ENCODE measurements at places on chromosomes 6 and 20.

- DNase-seq = no peak
Measured at GRCh38 chr20:35583636-35584560, 31.7 kb upstream of the SPAG4 start.

- DNase-seq = no peak
Measured at GRCh38 chr6:125807293-125807692, 16.5 kb downstream of the NCOA7 start.

DNA sequence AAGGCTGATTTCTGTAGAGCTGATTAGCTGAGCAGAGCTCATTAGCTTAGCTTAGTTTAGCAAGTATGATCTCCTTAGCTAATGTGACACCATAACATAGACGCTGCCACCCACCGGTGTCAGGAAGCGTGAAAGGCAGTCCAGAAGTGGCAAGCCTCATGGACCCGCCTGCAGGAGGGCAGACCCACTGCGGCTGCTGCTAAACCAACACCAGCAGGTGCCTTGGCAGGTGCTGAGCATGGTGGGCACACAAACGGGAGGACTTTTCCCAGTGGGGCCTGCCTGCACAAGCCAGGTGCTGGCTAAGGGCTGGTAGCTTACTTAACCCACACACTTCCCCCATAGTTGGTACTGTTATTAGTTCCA is 22.7 kb downstream of the ZDHHC14 start:
- DNase-seq = peak; percentile 75

- no peak for DNase-seq
Measured at GRCh38 chr20:63420359-63421093, 51.9 kb downstream of the KCNQ2 start.

DNA sequence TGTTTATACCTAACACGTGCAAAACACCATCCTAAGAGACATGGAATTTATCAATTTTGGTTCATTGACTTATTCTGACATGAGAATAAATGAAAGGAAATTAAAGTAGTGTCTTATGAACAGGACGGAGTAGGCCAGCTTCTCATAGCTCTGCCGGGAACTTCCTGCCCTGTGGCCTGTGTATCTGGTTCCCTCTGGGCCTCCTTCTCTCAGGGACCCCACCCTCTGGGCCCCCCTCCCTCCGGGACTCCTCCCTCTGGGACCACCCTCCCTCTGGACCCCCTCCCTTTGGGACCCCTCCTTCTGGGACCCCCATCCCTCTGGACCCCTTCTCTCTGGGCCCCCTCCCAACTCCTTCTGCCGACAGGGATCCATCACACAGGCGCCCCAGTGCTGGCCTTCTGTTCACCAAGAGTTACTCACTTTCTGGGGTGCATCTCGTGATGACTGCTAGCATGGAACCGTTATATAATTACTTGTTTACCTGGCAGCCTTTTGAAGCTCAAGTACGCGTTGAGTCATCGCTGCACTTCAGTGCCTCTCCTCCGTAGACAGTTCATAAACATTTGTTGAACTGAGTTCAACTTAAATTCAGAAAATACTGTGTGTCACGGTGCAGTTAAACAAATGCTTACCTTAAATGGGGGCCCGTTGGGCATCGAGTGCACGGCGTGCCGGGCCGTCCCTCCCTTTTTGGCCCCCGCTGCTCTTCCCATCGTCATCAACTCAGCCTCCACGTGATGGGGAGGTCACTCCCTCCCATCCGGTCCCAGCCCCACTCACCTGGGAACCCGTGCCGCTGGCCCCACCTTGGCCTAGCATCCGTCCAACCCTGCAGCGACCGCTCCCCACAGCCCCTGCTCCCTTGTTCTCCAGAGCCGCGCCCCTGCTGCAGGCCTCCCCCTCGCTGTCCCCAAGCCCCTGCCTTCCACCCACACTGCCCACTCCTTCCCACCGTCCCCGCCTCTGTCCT is 8.1 kb downstream of the CCR6 start:
- no peak for DNase-seq

GRCh38 chr6:127582777-127583462 is 5.9 kb downstream of the C6orf58 start:
- no peak for DNase-seq

GRCh38 chr20:39800111-39800510 is 838.0 kb downstream of the DHX35 start:
- DNase-seq = no peak

DNA sequence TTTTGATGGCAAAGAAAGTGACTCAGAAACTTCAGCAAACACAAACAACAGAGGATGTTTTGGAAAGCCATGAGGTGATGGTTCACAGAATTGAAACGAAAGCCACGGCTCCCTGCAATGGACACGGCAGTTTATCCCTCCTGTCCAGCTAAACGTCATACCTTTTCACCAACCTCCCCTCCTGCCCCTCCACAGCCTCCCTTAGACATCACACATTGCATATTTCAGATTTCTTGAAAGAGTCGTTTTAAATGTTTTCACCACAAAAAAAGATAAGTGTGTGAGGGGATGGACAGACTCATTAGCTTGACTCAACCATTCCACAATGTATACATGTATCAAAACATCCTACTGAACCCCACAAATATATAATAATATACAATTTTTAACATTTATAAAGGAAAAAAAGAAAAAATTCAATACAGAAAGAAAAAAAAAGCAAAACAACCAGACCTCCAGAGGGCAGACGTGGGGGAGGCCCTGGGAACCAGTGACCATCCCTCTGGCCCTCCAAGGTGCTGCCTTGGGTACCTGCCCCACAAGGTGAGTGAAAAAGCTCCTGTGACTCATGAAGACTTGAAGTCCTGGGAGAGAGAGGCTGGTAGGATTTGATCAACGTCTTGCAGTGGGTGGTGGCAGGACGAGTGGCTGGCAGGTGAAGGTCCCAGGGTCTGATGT is 117.2 kb upstream of the THBS2 start:
- no peak for DNase-seq

DNA sequence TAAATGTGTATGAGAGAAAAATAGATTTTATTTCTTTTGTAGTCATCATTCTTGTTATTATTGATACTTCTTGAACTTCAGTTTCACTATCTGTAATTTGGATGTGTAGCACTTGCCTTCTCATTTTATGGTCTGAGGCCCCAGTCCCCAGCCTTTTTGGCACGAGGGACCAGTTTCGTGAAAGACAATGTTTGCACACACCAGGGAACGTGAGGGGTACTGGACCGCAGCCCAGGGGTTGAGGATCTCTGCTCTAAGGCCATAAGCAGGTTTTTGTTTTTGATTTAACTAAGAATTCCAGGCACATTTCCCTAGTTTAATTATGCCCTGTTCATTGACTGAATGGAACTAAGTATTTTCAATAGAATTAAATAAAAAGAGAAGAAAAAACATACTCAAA is 261.5 kb downstream of the BMP2 start:
- DNase-seq = no peak

- DNase-seq = peak; percentile 86
Measured at GRCh38 chr20:41533537-41534136, 84.5 kb downstream of the CHD6 start.

DNA sequence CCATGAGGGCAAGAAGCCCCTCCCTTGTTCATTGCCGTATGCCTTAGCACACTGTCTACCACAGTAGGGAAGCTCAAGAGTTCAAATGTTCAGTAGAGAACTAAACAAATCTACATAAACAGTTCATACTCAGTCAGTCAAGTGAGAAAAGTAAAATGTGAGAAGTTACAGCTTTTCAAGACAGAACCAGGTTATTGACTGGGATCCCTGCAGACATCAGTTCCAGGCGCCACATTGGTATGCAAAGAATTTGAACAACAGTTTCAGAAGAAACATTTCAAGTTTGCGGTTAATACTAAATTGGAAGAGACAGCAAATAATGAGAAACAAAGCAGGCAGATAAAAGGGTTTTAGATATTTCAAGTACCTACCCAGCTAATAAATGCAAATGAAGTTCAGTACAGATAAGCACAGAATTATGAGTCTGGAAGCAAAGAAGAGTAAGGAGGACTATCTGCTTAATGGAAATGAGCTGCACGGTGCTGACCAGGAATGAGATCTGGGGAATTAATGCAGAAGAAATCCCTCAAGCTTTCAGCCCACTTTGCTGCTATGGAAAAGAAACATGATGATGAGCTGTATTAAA is 246.2 kb downstream of the HACE1 start:
- DNase-seq = no peak

GRCh38 chr20:34240693-34241615 is at the start of gene ASIP:
Gene ASIP, plus strand, starts transcription at chr20:34241423. Its CDS starts 18,952 bp downstream, at chr20:34260375.
- no peak for DNase-seq

- no peak for DNase-seq
Measured at GRCh38 chr6:161079566-161080262, 88.1 kb downstream of the MAP3K4 start.

DNA sequence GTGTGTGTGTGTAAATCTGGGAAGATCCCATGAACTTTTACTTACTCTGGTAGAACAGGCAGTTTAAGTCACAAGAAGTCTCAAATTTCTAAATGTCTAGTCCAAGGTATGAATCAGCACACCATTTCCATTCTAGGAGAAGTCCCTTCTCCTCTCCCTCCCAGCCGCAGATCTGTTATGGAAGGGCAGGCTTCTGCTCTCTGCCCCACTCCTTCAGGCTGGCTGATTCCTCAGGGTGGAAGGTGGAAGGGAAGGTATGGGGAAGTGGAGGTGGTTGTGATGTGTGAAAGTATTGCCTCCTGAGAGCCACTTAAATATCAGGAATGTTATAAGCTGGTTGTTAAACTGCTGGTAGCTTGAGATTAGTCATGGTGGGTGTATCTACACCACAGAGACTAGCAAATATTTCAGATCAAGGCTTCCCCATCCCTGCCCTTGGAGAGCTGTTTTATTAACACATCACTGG is 44.5 kb upstream of the LAMA4 start:
- DNase-seq = no peak

- DNase-seq = peak; percentile 48
Measured at GRCh38 chr20:11155156-11155756, 481.5 kb upstream of the JAG1 start.

DNA sequence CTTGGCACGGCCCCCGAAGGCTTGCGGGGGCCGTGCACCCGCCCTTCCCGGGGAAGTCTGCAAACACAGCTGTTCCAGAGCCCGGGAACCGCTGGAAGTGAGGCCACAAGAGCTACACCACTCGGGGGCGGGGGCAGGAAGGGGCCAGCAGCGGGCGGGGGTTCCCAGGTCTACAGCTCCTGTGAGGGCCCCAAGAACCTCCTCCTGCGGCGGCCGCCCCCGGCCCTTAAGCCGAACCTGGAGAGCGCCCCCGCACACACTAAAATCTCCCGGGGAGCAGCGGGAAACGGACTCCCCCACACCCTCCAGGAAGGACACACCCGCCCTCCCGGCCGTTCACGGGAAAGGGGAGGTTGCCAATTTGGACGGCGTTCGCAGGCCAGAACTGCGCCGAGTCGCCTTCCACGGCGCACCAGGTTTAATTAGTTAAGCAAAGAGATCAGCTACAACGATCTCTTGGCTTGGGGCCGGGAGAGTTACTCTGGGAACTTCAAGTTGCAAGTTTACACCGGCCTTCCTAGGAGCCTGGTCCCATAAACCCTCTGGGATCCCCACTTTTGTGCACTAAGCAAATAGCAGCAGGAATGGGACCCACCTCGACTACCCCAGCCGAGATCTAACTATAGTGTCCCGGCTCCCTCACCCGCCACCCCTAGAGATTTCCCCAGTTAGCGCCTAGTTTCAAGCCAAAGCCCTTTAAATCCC is 1.7 kb downstream of the JAG1 start:
- DNase-seq = no peak

DNA sequence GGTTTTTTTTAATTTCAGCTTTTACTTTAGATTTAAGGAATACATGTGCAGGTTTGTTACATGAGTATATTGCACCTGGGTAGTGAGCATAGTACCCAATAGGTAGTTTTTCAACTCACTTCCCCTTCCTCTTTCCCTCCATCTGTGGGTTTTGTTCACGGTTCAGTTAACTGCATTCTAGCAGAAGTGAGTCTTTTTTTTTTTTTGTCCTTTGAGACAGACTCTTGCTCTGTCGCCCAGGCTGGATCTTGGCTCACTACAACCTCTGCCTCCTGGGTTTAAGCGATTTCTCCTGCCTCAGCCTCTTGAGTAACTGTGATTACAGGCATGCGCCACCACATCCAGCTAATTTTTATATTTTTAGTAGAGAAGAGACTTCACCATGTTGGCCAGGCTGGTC is 8.7 kb downstream of the UBR2 start:
- DNase-seq = no peak

DNA sequence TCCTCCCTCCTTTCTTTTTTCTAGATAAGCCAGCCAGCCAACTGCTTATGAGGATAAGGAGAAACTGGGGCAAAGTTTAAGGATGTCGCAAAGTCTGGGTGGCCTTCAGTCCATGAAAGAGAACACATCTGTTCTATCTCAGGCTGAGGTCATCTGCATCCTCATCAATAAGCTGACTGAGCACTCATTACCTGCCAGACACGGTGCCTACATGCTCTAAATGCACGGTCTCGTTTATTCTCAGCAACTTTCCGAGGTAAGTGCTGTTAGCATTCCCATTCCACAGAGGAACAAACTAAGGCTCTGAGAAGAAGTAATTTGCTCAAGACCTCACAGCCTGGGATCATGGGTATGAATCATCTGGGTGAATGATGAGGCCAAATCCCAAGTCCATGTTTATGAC is 133.1 kb downstream of the BCAS1 start:
- DNase-seq = no peak

DNA sequence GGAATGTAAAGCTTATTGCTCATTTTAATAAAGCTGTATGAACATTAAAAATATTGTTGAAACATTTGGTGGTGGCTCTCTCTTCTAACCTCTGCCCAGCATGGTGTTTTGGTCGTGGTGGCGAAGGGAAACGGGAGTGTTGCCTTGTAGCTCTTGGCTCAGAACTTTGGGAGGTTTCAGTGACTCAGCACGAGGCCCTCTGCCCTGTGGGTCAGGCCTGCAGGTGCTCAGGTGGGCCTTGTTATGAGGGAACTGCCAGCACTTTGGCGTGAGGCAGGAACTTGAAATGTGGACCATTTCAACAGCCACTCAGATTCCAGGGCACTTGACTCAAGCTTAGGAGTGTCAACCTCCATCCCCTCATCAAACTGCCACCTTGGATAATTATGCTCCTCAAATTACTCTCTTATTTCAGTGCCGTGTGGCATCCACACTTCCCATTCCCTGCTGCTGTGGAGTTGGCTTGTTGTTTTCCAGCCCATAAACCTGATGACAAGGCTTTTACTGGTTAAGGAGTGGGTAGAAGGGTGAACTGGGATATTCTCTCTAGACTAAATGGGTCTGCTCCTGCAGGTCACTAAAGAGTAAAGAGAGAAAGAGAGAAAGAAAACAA is 36.3 kb downstream of the PRDM1 start:
- no peak for DNase-seq

- no peak for DNase-seq
Measured at GRCh38 chr6:63529498-63529897, 42.8 kb upstream of the LOC128125822 start.

- DNase-seq = no peak
Measured at GRCh38 chr6:143964674-143965081, 43.4 kb downstream of the PLAGL1 start.

- DNase-seq = no peak
Measured at GRCh38 chr6:25061289-25061936, 125.7 kb upstream of the RIPOR2 start.

DNA sequence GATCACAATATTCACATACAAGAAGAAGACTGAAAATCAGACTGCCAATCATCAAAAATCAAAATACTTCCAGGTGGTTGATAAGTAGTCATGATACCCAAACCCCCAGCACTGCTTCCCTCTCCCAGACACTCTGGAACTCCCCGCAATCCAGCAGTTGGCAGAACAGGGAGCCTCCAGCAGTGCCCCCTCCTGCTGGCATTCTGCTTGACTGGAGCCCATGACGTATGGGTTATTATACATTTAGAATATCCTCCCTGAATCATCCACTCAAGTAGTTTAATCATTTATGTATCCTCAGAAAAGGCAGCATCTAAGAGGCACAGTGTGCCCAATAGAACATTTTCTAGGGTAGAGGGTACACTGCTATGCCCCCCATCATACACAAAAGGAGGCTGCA is 9.3 kb upstream of the OGFRL1 start:
- no peak for DNase-seq

Measured in NCI-H2081 (cell line).